ENCODE measurements at places on chromosomes 13 and 19.

- DNase-seq, result no peak
Observed at GRCh38 chr19:2607712-2608601, 94.5 kb downstream of the GNG7 start.

DNA sequence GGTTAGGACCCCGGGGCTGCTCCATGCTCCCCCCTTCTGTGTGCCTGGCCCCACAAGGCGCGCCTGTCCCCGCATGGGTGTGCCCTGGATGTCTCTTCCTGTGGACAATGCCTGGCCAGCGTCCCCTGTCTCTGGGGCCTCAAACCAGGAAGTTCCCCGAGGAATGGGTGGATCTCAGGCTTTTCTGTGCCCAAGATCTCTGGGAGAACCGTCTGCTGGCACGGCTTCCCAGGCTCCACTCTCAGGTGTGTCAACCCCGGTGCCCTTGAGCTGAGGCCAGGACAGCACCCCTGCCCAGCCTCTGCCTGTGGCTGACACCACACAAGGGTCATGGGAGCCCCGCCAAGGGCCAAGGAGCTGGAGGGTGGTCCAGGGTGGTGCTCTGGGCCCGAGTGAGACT is 15.7 kb downstream of the ZNF444 start:
- DNase-seq, result no peak

DNA sequence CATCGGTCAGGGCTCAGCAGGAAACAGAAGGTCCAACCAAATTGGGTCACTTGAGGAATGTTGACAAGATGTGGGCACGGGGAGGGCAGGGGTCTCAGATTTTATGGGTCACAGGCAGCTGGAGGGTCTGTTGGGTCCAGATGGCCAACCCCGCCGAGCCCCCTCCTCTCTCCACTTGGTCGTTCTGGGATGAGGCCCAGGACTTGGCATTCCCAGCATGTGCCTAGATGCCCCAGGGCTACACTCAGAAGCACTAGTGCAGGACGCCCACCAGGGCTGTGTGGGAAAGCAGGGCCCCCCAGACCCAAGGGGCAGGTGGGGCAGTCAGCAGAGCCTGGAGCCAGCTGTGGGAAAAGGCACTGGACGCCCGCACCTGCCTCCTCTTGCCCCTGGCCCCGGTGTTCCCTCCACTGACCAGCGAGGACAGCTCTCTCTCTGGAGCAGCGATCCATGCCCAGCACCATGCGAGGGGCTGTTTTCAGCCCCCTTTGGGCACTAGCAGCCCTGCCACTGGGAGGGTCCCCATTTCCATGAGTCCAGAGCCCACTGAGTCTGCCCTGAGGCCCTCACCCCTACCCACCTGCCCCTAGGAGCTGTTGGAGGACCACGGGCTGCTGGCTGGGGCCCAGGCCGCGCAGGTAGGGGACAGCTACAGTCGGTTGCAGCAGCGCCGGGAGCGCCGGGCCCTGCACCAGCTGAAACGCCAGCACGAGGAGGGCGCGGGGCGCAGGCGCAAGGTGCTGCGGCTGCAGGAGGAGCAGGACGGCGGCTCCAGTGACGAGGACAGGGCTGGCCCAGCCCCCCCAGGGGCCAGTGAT is 26.0 kb downstream of the DHX34 start:
- no peak for DNase-seq

DNA sequence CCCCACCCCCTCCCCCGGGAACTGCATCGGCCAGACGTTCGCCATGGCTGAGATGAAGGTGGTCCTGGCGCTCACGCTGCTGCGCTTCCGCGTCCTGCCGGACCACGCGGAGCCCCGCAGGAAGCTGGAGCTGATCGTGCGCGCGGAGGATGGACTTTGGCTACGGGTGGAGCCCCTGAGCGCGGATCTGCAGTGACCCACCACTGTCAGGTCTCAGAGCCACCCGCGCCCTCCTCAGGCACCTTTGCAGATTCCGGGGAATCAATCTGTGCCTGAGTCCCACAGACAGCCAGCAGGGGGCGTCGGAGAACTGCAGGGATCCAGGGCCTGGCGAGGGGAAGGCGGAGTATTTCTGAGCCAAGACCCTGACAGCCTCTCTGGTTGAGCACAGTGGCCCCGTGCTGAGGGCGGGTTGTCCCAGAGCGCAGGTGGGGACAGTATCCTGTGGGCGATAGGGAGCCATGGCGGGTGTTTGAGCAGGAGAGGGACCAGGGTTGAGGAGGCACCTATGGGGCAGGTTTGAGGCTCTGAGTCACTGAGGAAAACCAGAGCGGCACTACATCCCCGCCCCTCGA is 30.4 kb upstream of the CYP4F8 start:
- DNase-seq, result no peak

DNA sequence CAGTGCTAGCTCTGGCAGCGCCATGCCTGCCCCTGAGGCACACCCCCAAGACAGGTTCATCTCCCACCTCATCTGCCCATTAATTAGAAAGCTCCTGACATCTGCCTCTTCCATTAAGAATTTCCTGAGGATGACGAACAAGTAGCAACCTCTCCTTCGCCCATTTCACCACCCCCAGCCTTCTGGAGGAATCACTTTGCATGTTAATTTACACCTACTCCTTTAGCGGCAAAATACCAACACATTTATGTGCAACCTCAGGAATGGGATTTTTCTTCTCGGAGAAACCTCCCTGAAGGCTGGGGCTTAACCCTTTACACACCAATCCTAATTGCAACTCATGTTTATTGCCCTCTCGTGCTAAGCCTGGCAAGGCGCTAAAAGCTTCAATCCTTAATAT is 13.8 kb downstream of the SLC7A1 start:
- DNase-seq, result no peak

DNA sequence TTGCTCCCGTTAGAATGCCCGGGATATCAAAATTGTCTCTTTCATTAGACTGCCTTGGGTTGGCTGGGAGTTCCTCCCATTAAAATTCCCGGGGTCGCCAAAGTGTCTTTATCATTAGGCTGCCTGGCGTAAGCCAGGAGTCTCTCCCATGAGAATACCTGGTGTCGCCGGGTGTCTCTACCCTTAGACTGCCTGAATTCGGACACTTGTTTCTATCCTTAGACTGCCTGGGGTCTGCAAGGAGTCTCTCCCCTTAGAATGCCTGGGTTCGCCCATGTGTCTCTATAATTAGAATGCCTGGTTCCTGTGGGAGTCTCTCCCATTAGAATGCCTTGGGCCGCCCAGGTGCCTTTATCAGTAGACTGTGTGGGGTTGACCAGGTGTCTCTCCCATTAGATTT is 1538.2 kb downstream of the UQCRFS1 start:
- DNase-seq, result no peak

DNA sequence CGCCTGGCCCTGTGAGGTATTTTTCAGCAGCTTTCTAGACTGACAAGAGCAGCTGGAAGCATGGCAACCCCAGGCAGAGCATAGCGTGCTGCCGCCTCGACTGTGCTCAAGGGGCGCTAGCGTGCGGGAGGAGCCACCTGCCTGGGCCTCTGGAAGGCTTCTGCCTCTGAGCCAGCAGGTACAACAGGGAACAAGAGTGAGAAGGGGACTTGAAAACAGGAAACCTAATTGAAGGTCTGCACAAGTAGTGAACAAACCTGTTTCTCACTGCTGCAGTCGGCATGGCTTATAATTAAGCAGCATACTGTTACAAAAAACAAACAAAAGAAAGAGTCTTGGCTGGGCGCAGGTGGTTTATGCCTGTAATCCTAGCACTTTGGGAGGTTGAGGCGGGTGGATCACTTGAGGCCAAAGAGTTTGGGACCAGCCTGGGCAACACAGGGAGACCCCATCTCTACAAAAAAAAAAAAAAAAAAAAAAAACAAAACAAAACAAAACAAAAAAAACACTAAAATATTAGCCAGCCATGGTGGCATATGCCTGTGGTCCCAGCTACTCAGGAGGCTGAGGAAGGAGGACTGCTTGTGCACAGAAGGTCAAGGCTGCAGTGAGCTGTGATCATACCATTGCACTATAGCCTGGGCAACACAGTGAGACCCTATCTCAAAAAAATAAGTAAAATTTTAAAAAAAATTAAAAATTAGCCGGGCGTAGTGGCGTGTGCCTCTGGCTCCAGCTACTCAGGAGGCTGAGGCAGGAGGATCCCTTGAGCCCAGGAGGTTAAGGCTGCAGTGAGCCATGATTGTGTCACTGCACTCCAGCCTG is 12.6 kb upstream of the GARRE1 start:
- peak; percentile 45 for DNase-seq
